ENCODE measurements at places on chromosomes 13 and 19.

- no peak for DNase-seq
Measured at GRCh38 chr19:17211547-17212446, 3.4 kb upstream of the USE1 start.

DNA sequence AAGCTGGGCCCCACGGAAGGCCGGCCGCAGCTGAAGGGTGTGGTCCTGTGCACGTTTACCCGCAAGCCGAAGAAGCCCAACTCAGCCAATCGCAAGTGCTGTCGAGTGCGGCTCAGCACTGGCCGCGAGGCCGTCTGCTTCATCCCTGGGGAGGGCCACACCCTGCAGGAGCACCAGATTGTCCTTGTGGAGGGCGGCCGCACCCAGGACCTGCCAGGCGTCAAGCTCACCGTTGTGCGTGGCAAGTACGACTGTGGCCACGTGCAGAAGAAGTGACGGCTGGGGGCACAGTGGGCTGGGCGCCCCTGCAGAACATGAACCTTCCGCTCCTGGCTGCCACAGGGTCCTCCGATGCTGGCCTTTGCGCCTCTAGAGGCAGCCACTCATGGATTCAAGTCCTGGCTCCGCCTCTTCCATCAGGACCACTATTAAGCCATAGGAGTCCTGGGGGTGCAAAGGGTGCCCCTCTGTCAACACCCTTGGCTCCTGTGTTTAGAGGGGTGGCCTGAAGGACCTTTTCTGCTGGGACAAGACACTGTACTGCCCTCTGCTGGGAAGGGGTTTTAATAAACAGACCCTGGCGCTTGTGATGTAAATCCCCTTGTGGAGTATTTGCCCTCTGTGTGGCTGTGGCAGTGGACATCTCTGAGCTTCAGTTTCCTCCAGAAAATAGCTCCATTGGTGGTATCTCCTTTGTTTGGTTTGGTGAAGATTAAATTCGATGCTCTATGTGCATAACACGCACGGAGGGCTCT lies 1.9 kb downstream of the MRPS12 start:
- DNase-seq, result peak; percentile 57

DNA sequence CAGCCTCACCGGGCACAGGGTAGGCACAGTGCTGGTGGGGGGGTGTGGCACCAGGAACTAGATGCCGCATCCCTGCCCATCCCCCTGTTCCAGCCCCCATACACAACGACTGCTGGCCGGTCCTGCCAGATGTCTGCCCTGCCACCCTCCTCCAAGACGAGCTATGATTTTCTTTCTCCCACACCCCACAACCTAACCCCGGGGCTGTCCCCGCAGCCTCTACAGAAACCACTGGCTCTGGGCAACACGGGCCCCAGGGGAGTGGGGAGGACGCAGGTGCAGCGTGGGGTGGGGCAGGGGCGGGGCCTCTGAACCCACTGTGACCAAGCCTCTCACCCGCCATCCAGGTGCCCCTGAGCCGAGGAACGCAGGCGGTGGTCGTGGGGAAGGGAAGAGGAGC lies 15.5 kb downstream of the PGLS start:
- DNase-seq, result no peak

GRCh38 chr19:53132141-53132991 lies at the start of gene ZNF415:
Gene ZNF415, minus strand, starts transcription at chr19:53132910. Its CDS starts 10,234 bp downstream, at chr19:53122676.
- DNase-seq, result peak; percentile 60

- DNase-seq, result peak; percentile 68
Measured at GRCh38 chr13:46361276-46361934, 25.6 kb downstream of the RUBCNL start.

DNA sequence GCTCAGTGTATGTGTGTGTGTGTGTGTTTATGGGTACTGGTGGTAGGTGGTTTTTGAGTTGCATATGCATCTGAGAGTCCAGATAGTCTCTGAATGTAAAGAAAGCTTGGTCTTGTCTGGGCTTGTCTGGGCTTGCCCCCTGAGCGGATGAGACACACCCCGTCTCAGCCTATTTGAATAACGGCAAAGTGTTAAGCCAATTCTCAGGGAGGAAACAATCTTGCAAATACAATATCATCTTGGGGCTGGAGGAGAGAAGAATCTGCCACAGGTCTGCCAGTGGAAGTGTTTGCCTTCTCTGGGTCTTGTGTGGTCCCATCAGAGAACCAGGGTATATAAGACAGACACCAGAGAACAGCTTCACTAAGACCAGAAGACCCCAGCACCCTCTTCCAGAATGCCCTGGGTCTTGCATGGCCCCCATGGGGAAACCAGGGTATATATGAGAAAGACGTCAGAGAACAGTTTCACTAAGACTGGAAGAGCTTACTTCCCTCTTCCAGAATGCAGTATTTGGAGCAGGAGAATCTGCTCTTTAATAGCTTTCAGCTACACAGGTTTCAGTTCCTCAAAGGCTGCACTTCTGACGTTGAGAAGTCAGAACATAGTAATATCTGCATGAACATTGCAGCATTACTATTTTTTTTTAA lies 13.3 kb downstream of the CD70 start:
- peak; percentile 30 for DNase-seq

GRCh38 chr13:23432626-23433025 lies 876 bp downstream of the SACS start:
- no peak for DNase-seq

DNA sequence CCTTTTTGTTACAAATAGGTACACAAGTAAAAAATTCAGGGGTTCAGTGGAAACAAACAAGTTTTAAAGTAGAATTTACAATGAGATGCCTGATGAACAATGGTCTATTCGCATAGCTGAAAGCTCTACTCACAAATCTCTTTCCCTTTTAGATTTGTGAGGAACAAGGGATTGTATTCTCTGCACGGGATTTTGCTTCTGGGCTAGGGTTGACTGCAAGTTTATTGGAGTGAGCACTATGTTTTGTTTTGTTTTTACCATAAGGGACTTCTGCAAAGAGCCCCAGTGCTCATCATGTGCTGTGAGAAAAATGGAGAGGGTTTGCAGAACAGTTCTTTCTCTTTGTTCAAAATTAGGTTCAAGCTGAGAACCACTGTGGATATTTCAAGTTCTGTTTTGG lies 160.5 kb downstream of the DLEU7 start:
- no peak for DNase-seq

- DNase-seq, result no peak
Measured at GRCh38 chr13:98201189-98201588, 24.1 kb upstream of the RNF113B start.

- no peak for DNase-seq
Measured at GRCh38 chr19:9065457-9066014, 21.3 kb upstream of the OR1M1 start.

Measured in fibroblast of mammary gland (primary cell).